Activated CD4-positive, alpha-beta T cell treated with anti-CD3 and anti-CD28 coated beads, Interleukin-2, amount 10 ng/mL, durations not matched to agents 7 days and 5 days (primary cell): ENCODE measurements at places on chromosomes 6 and 20.

GRCh38 chr6:112281821-112282615 is 27.7 kb upstream of the LAMA4 start:
- peaks cover 15% of the 10 kb centered on the region for H3K4me1 ChIP-seq
- no peak overlapping the region for H3K27ac ChIP-seq

GRCh38 chr6:147321260-147321659 is 117.0 kb downstream of the STXBP5 start:
- no peaks in the 10 kb centered on the region for H3K27me3 ChIP-seq
- peaks cover 18% of the 10 kb centered on the region for H3K4me1 ChIP-seq
- DNase-seq: no peak
- H3K4me3 ChIP-seq: no peak overlapping the region

DNA sequence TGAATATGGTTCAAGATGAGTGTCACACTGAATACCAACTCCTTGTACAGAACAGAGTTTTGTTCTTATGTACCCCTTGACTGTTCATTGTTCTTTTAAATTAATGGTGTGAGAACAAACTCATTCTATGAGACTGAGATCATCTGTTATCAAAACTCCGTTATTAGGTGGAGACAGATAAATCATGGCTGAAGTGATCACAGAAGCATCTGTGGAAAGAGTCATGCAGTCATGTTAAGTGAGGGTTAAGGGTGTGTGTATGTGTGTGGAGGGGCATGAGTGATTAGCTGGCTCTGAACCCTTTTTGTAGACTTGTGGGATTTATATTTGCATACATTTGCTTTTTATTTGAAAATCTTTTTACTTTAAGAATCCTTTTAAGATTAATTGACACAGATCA is 24.7 kb downstream of the ADGRG6 start:
- no peak overlapping the region for H3K4me3 ChIP-seq
- H3K36me3 ChIP-seq: no peaks in the 10 kb centered on the region
- peaks cover 12% of the 10 kb centered on the region for H3K4me1 ChIP-seq
- no peak overlapping the region for H3K27ac ChIP-seq
- peaks cover 9% of the 10 kb centered on the region for H3K27me3 ChIP-seq

DNA sequence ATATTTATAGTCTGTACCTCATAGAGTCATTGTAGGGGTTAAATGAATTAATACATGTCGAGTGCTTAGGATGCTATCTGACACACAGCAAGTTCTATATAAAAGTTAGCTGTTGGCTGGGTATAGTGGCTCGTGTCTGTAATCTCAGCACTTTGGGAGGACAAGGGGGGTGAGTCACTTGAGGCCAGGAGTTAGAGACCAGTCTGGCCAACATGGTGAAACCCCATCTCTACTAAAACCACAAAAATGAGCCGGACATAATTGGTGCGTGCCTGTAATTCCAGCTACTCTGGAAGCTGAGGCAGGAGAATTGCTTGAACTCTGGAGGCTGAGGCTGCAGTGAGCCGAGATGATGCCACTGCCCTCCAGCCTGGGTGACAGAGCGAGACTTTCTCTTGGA is 222.9 kb downstream of the UBE3D start:
- H3K4me1 ChIP-seq: no peaks in the 10 kb centered on the region
- no peak overlapping the region for H3K4me3 ChIP-seq
- no peak overlapping the region for H3K27ac ChIP-seq
- peaks cover 2% of the 10 kb centered on the region for H3K27me3 ChIP-seq

DNA sequence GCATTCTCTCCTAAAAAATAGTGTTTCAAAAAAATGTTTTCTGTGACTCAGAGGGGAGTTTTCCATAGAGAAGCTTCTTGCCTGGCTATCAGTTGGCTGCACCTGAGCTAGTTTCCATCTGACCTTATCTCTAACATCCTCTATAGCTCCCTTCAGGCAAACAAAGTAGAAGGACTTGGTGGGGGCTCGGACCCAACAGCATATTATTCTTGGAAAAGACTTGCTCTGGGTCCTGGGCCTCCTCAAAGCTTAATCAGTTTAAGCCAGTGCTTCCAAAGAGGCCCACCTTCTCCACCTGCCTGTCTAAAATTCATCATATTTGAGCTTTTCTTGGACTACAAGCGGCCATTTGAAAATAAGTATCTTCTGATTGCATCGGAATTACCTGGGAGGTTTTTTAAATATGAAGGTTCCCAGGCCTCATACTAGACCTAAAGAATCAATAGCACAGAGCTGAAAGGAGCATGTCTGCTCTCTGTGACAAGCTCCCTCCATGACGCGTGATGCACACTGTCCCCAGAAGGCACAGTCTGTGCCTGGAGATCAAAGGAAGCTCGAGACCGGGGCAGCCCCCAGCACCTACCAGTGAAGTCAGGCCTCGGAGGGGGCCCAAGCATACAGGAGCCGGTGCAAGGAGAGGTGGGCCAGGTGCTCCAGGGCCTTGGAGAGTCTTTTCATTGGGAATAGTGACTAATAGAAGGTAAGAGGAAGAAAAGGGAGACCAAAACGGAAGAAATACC is 80.6 kb upstream of the HIVEP1 start:
- no peaks in the 10 kb centered on the region for H3K27me3 ChIP-seq
- no peak overlapping the region for H3K4me3 ChIP-seq
- H3K4me1 ChIP-seq: no peaks in the 10 kb centered on the region
- DNase-seq: no peak
